ENCODE measurements at places on chromosomes 2 and 18.

DNA sequence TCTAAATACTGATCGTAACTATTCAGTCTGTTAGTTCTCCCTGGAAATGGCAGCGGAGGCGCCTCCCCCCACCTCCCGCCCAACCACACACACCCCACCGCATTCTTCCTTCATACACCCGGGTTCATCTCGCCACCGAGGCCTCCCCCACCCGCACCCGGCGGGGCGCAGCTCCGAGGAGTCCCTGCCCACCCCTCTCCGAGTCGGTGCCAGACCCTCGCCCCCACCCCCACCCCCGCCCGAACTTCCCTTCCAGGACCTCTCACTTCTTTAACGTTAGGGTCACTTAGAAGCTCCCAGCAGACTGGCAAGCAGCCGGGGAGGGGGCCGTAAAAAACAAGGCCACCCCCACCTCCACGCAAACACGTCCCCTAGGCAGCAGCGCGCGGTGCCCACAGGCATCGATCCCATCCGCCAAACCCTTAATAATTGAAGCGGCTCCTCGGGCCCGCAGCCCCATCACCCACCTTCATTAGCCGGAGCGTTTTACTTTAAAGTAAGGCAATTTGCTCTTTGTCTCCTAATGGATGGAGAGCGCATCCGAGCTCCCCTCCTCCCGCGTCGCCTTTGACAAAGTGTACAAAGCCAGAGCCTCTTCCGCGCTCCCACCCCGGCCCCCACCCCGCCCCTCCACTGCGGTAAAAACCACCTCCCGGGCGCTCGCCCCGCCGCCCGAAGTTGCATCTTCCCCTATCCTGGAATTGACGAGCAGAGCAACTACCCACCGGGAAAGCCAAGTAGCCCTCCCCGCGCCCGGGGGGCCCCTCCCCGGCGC is 624 bp downstream of the ZNF516 start:
- DNase-seq, result no peak

- DNase-seq, result no peak
Observed at GRCh38 chr18:57149531-57149930, 2.6 kb downstream of the BOD1L2 start.

DNA sequence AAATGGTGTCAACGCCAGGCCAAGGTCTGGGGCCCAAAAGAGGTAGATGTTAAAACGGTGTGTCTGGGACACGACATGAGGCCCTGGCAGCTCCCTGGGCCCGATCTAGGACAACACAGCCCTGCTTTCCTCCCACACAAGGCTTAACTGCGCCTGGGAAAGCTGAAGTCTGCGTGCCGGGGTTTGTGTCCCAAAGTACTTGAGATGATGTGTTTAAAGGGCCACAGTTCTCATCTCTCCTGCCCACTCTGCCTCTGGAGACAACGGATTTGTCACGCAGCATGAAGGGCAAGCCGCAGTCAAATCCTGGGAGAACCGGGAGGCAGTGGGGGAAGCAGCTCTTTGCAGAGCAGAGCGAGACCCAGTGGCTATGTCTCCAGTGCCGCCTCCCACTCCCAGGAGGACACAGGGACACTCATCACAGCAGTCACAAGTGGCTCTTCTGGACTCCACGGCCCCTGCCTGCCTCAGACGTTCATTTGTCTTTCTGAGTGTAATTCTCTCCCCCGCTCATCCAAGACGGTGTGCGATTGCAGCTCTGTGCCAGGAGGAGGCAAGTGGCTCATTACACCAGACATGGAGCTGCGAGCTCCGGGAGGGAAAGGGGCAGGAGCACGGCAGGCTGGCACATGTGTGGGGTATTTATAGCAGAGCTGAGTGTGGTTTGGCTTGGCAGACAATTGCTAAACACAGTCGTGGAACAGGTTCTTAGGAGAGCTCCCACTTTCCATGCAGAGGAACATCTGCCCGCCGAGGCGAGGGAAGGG is 57.7 kb upstream of the SEMA4C start:
- DNase-seq, result no peak

- no peak for DNase-seq
Observed at GRCh38 chr18:3069671-3070433, 56.9 kb upstream of the LPIN2 start.
